ENCODE measurements at places on chromosomes 1 and 21. TPM values are rescaled to one million over a fixed set of nuclear protein-coding genes. Genes with fewer than 3 reads are reported as not detected.

The RIIAD1 gene
- polyA plus RNA-seq, result 0.24 TPM

The NCDN gene
- 20.4 TPM for polyA plus RNA-seq

The HES3 gene
- polyA plus RNA-seq, result not detected

The LMNA gene
- polyA plus RNA-seq, result 103 TPM

The OPRD1 gene
- polyA plus RNA-seq, result 0.33 TPM

The OR2L13 gene
- not detected for polyA plus RNA-seq

The SLC16A4 gene
- 117 TPM for polyA plus RNA-seq

The FCRLB gene
- polyA plus RNA-seq, result 5.9 TPM

The FMO4 gene
- polyA plus RNA-seq, result 15.1 TPM

The IRF6 gene
- 20.6 TPM for polyA plus RNA-seq

The ACTA1 gene
- polyA plus RNA-seq, result 0.50 TPM

The DNAI4 gene
- 14.2 TPM for polyA plus RNA-seq
